ENCODE measurements at places on chromosomes 4 and X.

DNA sequence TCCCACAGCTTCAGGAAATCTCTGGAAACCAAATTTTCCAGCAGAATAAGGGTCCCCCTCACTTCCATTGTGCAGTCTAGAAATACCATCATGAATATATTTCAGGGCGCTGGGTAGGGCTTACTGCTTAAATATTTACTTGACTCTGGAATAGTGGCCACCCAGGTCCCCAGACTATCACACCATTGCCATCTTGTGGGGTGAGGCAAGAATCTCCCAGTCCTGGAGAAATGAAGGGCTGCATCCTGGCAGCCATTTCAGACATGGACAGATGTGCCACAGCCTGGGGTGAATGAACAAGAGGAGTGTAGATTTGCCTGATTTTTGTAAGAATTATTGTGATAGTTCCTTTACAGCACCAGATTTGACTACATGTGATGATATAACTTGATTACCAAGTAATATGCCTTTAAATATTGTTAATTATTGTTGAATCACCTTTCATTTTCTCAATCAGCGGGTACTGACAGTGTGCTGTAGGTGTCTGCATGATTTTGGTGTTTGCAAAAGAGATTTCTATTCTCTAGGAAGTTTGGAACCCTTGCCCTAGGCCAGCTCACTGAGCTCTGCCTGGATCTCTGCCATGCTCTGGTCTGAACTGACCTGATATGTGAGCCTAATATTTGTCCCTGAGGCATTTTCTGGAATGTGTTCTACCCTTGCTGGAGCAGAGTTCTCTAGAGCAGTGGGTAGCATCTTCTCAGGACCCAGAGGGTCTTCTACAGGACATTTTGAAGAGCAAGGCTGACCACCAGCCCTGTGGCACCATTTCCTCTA, 183.4 kb downstream of the KIT start:
- peak; percentile 7 for DNase-seq

GRCh38 chr4:63458010-63458409, 951.2 kb downstream of the TECRL start:
- DNase-seq = no peak

- DNase-seq = no peak
Observed at GRCh38 chrX:40844471-40844870, 109.1 kb upstream of the MED14 start.

DNA sequence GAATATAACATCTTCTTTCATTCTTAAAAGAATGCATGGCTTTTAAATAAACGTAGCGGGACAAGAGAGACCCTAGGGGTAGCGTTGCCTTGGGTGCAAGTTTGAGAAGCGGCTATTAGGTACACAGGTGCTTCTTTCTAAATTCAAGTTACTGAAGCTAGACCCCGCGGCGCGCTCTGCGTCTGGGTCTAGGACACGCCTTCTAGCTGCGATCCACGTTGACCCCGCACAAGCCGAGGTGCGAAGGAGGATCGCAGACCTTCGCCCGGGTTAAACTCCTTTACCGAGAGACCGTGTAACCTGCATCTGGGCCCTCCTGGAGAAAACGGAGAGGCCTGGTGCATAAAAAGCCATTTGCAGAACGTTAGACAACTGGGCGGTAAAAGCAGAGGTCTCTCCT, 25.5 kb upstream of the EXOC1L start:
- no peak for DNase-seq

- no peak for DNase-seq
Observed at GRCh38 chr4:107799669-107800450, 24.9 kb upstream of the SGMS2 start.

Measured in RKO (cell line).